ENCODE measurements at places on chromosomes 16 and 17.

DNA sequence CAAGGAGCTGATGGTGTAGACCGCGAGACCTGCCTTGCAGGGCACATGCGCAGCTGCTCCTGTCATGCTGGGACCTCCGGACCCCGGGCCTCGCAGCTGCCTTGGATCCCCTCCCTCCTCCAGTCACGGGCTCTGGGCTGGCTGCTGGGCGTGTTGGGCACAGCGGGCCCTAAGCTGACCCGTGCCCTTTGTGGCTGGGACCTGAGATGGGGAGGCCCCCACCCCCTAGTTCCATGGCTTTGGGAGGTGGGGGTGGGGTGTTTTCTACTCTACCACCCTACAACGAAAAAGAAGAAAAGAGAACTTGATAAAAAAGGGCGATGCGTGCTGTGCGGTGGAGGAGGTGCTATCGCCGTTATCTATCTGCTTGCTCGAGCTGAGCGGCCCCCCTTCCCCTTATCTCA lies 14.5 kb downstream of the ZFPM1 start:
- no peak for DNase-seq

- no peak for DNase-seq
Observed at GRCh38 chr16:30766206-30766932, 4.2 kb downstream of the RNF40 start.

DNA sequence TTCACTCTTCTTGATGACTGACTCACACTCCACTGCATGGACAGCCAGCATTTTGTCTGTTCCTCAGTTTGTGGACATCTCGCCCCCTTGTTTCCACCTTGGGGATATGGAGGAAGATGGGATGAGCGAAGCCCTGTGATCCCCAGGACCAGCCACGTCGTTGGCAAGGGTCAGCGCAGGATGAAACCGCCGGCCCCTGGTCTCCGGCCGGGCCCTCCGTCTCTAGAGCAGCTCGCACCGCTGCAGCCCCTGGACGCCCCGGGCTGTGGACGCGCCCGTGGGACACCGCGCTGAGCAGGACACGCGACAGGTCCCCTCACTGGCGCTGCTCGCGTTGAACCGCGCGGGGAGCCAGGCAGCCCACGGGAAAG lies 604 bp upstream of the ZC3H18 start:
- DNase-seq = no peak

DNA sequence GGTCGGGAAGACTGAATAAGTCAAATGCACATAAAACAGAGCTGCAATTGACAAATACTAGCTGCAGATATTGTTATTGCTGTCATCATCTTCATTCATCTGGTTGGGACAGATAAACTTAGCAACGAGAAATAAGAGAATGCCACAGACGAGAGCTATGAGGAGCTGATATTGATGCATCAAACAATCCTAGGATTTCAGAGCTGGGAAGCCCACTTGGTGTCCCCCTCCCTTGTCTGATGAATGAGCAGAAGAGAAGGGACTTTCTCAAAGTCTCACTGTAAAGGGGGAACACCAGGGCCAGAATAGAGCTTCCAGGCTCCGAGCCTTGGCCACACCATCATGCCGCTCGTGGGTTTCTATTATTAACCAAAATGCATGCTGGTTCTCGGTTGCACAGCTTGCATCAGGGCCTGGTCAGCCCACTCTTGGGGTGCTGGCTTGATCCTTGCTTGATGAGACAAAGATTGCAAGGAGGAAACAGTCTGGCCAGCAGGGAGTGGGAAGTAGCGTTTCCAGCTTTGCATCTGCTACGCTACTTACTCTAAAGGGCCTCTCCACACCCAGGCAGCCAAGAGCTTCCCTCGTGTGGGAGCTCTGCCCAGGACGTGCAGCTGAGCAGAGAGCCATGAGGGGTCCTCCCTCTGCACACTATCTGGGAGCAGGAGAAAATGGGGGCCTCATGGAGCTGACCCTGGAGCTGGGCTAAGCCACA lies 28.4 kb upstream of the EMP2 start:
- no peak for DNase-seq

DNA sequence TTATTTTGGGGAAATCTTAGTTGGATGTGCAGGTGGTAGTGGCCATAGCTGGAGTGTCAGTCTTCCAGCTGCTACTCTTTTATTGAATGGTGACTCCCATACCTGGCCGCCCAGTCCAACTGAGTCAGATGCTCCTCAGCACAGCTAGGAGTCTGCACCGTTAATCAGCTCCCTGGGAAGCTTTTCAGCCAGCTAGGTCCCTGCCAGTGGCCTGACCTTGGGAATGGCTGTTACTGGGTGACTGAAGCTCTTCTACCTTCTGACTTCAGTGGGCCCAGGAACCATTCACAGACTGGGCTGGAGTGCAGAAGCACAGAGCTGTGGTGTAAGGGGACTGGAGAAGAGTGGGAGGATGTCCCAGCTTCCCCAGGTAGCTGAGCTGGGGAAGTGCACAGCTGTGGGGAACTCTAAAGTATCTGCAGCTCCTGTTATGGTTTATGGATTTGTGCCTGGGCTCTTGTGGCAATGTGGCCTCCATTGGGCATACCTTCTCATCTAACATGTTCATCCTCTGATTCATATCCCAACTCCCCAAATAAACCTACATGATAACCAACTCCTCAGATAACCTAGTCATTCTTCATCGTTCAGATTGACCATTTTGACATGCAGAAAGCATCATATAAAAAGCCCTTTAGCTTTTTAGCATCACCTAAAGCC lies 14.0 kb downstream of the ALKBH5 start:
- DNase-seq = no peak

- peak; percentile 40 for DNase-seq
Observed at GRCh38 chr16:726438-727290, at the start of the genes CCDC78 and HAGHL. Gene CCDC78 (minus strand): TSS chr16:726443. CDS start chr16:726367, 76 bp downstream. Gene HAGHL (plus strand): TSS chr16:727106. CDS start chr16:727510, 404 bp downstream.

GRCh38 chr16:1351582-1352362 lies at the start of the genes GNPTG and TSR3:
Gene GNPTG (plus strand): TSS chr16:1351931. CDS start chr16:1351966, 35 bp downstream.
Gene TSR3 (minus strand): TSS chr16:1351878. CDS start chr16:1351804, 74 bp downstream.
- peak; percentile 49 for DNase-seq

GRCh38 chr16:86995456-86995855 lies 321.7 kb downstream of the C16orf95 start:
- no peak for DNase-seq

GRCh38 chr16:29014561-29015069 lies 29.8 kb downstream of the LAT start:
- DNase-seq = no peak

GRCh38 chr16:27237219-27238015 lies 31.2 kb downstream of the NSMCE1 start:
- DNase-seq = no peak

DNA sequence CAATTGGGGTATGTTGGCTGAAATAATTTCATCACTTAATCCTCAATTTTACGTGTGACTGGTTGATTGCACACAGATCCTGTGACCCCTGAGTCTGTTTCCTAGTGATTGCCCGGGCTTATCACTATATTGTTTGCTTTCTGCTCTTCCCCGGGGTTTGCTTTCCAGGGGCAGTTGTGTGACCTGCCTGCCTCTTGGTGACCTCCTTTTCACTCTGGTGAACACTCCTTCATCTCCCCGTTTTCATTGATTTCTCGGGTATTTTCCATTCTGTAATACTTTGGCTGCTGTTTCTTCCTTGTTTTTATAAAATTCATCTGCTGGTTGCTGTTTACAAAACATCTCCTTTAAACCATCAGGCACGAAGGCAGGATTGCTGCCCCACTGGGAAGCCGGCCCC lies 36.0 kb downstream of the NTN1 start:
- DNase-seq = no peak

DNA sequence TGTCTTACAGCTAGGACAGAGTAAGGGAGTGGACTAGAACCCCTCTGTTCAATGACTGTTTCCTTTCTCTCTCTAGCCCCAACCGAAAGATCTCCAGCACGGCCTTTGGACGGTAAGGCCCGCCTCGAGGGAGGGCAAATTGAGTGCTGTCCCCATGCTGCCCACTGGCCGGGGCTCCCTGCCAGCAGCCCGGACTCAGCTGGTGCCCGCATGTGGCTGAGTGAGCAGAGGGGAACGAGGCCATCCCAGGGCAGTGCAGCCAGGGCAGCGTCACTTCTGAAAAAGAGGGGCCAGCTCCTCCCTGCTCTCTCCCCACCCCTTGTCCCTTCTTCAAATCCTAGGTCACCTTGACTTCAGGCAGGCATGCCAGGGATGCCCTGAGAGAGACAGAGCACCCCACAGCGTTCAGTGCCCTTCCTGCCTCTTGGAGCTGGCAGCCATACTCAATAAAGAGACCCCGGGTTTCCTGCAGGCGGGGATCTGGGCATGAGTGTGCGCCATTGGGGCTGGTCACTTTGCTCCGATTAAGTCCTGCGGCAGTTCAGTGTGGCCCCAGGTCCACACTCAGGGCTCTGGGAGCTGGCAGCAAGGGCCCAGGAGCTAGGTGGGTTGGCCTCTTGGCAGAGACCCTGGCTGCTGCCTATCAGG lies 130.9 kb downstream of the RAB11FIP4 start:
- DNase-seq = no peak

DNA sequence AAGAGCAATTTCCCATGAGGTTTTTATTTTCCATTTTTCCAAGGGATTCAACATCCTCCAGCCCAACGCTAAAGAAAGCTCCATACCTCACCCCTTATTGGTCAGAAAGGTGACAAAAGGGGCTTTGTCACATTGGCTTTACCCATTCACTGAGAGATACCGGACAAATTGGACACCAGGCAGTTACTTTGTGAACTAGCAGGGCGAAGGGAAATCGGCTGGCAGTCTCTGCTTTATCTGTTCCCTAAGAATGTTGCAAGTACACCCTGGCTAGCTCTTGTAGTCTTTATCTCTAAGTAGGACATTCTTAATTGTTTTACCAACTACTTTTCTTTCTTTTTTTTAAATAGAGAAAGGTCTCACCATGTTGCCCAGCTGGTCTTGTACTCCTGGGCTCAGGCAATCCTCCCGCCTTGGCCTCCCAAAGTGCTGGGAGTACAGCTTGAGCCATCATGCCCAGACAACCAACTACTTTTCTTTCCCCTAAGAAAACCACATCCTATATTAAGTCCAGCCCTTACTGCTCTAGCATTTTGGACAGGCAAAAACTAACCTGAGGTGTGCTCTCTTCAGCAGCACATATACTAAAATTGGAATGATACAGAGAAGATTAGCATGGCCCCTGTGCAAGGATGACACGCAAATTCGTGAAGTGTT lies 16.8 kb downstream of the PRPSAP1 start:
- no peak for DNase-seq

- DNase-seq = no peak
Observed at GRCh38 chr16:20089246-20089965, 15.7 kb upstream of the GPR139 start.

DNA sequence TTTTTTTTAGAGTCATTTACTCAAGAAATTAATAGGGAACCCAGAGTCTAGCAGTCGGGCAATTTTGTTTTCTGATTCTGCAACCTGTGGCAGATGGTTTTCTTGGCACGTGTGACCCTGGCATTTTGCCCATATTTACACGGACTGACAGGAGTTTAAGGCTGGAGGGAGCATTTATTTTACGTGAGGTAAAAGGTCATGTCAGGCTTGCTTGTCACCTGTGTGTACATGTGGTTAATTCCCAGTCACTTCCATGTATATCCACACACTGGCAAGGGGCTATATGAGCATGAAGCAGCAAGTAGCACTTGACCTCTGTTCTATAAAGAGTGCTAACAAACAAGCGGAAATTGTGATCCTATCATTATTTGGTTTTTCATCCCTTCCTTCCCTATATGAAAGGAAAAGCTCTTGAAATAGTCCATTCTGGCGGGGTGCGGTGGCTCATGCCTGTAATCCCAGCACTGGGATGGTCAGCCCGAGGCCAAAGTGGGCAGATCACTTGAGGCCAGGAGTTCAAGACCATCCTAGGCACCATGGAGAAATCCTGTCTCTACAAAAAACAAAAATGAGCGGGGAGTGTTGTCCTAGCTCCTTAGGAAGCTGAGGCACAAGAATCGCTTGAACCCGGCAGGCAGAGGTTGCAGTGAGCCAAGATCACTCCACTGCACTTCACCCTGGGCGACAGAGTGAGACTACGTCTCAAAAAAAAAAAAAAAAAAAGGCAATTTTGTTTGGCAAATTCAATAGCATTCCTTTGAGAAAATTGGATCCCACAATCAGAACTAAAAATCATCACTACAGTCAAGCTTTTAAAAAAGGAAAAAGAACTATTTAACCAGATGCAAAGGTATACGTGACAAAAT lies 2.1 kb downstream of the SPAG9 start:
- no peak for DNase-seq

GRCh38 chr17:28204751-28205150 lies 114.2 kb upstream of the TMEM97 start:
- DNase-seq = peak; percentile 80

GRCh38 chr17:39926135-39926587 lies 1.2 kb downstream of the ORMDL3 start:
- DNase-seq = no peak

- DNase-seq = no peak
Observed at GRCh38 chr16:28183484-28183883, 28.3 kb downstream of the XPO6 start.

DNA sequence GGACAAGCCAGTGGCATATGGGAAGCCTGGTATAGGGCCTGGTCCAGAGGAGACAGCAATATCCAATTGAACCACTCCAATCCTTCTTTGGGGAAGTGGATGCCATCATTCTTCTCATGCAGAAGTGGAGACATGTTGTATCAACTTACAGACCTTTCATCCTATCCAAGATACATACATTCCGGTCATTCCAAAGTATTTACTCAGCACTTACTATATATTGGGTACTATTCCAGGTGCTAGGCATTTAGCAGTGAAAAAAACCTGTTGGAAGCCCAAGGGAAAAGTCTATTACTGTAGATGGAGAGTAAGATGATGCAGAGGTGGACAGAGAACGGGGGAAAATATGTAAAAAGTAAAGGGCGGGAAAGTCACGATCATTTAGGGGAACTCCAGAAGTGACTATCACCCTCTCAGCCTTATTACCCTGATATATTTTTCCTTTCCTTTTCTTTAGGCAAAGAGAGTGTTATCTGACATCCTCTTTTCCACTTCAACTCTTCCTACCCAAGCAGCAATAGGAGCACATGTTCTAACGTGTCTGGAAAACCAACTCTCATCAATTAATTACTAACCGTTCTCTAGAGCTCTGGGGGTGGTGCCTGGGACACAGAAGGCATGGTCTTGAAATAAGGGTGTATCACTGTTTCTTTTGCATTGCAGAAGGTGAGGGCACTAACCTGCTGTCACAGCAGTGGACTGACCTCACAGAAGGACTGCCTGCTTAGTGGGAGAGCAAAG lies 210.1 kb upstream of the MAF start:
- DNase-seq = peak; percentile 67

- peak; percentile 58 for DNase-seq
Observed at GRCh38 chr16:83954577-83955016, 1.6 kb downstream of the OSGIN1 start.

- DNase-seq = peak; percentile 61
Observed at GRCh38 chr17:15490634-15491261, 23.3 kb upstream of the CDRT4 start.

DNA sequence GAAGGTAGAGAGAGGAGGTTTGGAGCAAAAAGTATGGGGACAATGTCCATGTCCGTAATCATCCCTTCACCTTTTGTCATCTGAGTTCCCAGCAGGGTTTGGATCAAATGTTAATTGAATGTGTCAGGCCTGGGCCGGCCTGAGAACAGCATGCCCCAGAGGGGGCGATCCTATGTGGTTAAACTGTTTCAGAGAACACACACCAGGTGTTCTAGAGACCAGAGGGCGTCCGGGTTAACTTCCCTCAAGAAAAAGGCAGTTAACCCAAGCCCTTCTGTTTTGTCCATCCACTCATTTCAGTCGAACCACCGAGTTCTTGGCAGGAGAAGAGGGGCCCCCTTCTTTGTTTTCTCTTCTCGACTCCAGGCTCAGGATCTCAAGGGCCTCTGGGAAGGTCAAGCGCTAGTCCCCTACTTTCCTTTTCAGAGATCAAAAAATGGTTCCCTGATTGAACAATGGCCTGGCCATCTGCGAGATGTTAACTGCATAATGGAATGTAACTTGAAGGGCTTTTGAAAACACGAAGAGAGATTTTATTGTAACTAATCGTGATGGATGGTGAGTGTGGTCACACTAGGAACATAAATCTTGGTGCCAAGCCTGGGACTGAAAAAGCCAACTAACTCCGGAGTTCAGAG lies 142.5 kb downstream of the IRX3 start:
- DNase-seq = no peak
